ENCODE measurements at places on chromosomes 1 and 21.

- DNase-seq = no peak
Measured at GRCh38 chr1:5150191-5150590, 495.8 kb downstream of the AJAP1 start.

GRCh38 chr1:233393084-233393840, 65.7 kb downstream of the MAP3K21 start:
- DNase-seq = no peak

- peak; percentile 63 for DNase-seq
Measured at GRCh38 chr1:2148691-2149090, 45.9 kb downstream of the FAAP20 start.

- peak; percentile 72 for DNase-seq
Measured at GRCh38 chr1:54052431-54052933, 522 bp downstream of the TMEM59 start.

- DNase-seq = no peak
Measured at GRCh38 chr1:230809256-230809990, 58.9 kb downstream of the C1orf198 start.

DNA sequence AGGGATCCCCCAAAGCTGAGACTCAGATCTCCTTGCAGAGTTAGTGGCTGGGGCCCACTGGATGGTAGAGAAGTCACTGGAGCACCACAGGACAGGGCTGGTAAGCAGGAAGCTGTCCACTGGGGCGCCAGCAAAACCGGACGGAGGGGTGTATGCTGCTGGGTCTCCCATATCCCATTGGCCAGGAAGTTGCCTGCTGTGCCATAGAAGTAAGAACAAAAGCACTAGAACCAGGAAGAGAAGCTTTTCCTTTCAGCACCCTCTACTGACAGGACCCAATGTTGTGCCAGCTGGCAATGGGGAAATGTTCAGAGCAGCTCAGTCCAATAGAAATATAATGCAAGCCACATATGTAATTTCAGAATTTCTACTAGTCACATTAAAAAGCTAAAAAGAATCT, 146.6 kb downstream of the SPATA46 start:
- DNase-seq = no peak

DNA sequence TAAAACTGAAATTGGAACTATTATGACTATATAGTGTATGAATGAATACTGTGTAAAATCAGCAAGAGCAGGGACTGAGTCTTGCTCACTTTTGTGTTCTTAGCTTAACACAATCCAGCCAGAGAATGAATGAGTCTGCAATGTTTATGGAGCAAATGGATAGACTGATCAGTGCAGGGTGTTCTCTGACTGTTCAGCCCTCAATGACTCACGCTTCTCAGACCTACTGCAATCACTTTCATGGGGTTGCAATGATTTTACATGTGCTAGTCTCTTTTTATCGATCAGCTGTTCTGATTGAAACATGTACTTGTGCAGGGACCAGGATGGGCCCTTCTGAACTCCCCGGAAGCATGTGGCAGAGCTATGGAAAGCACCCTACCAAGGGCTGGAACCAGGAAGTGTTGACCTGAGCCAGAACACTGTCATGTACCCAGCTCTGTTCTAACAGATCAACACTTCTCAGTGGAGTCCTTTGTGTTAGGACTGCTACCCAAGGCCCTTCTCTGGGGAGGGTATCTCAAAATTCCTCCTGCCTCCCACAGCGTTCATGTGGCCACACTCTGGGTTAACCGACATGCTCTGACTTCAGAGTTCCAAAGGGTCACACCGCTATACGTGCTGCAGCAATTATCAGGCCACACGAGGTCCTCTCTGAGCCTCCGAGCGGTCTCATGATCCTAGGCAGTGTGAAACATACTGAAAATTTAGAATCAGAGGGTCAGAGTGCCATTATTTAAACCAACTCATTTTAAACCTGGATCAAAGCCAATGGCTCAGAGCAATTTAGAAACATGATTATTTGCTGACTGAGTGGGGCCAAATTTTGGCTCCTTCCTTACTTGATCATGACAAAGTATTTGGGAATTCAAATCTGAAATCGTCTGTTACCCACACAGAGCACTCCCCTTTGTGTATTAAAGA, 35.2 kb downstream of the GRIK1 start:
- no peak for DNase-seq

GRCh38 chr1:178137238-178137637, 43.3 kb downstream of the RASAL2 start:
- DNase-seq = no peak

GRCh38 chr21:21907271-21907670, 909.1 kb downstream of the NCAM2 start:
- no peak for DNase-seq

GRCh38 chr1:26580116-26580515, 50.6 kb downstream of the RPS6KA1 start:
- DNase-seq = no peak

DNA sequence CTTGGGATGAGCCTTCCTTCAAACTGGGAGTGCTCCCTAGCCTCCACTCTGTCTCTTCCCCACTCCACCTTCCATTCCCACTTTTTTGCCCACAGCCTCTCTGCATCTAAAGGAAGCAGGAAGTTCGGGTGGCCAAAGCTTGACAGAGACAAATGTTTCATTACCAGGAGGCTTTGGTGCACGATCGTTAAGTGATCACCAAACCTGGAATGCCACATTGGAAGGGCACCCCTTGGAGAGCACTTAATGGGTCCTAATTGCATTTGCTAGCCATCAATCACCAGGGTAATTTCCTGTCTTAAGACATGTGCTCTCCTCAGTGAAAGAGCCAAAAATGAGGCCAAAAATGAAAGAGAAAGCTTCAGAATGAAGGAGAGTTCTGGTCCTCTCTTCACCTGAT, 206.5 kb downstream of the TNR start:
- DNase-seq = no peak

Measured in hematopoietic multipotent progenitor cell treated with erythropoietin and hydrocortisone succinate and interleukin-3 and kit ligand, for 4 days (in vitro differentiated cells).